Activated T-helper 1 cell treated with anti-CD3 and anti-CD28 coated beads, Interleukin-2, amount 50 U/mL, for 16 hours (primary cell): ENCODE measurements at places on chromosomes 2 and 18.

- DNase-seq = no peak
These were observed 35.6 kb downstream of the OSBPL6 start for GRCh38 chr2:178229927-178230326.

GRCh38 chr2:150853263-150853662 lies 365.8 kb upstream of the RND3 start:
- no peak for DNase-seq

DNA sequence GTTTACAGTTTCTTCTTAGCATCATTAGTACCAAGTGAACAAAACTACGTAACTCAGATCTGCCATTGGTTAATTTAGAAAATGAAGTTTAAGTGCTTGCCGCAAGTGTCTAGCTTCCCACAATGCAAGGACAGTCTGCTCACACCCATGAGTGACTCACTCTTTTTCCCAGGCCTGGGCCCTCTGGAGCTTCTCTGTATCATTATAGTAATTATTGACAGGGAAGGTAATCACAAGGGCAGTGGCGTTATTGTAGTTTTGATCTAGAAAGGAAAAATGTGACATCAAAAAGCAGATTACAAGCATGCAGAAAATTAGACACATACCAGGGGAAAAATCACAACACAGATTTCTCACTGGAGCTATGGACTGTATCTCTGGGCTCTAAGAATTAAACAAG lies 38.5 kb downstream of the NPC1 start:
- DNase-seq = no peak

DNA sequence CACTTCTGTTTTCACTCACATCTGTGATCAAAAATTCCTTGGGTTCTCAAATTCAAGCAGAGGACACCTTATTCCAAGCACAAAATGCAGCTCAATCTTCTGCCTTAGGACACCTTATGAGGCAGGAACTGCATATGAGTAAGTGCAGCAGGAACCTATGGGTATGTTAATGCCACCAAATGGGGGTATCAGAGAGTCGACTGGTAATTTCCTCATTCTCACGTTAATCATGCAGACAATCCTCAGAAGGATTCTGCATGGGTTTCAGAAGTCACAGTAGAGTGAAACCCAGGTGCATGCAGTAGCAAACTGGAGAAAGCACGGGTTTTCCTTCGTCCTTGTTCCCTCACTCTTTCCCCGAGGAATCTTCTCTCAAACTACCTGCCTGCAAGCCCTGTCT lies 452.8 kb downstream of the CBLN2 start:
- no peak for DNase-seq

DNA sequence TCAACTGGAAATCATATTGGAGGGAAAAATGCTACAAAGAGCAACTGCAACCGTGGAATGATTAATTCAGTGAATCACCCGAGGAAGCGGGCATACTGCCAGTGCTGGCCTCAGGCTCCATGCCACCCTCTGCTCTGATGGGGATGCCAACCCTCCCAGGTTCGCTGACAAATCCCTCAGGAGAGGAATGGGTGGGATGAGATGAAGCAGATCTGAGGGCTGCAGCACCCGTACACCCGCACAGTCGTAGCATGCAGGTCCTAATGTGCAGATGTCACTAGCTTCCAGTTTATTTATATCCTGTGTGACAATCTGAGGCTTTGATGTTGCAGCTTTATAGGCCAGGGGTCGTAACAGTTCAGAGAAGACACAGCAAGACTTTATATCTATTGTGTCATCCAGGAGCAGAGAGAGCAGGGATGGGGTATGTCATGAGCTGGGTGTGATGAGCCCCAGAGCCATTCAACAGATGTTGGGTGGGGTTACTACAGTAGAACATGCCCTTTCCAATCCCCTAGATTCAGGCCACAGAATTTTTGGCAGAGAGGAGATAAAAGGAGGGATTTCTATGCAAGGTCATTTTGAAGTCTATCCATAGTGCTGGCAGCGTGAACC lies 44.6 kb downstream of the DPP4 start:
- no peak for DNase-seq
